SJCRH30 (cell line): ENCODE measurements at places on chromosomes 7 and 10. TPM values are rescaled to one million over a fixed set of nuclear protein-coding genes. Genes with fewer than 3 reads are reported as not detected.

DNA sequence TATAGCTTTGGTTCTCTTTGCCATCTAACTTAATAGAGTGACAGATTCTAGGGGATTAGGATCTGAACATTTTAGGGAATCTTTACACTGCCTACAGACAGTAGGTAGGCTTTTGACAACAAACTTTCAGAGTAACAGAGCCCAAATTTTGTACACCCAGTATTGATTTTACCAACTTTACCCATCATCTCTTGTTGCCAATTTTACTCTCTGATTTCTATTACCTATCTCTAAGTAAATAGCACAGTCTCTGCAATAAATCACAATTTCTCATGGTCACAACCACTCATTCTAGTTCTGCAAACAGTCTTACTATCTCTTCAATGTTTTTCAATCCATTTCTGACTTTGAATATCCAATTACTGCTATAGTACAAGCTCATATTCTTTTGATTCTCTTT is 1097.6 kb upstream of the PHF14 start:
- DNase-seq, result no peak

DNA sequence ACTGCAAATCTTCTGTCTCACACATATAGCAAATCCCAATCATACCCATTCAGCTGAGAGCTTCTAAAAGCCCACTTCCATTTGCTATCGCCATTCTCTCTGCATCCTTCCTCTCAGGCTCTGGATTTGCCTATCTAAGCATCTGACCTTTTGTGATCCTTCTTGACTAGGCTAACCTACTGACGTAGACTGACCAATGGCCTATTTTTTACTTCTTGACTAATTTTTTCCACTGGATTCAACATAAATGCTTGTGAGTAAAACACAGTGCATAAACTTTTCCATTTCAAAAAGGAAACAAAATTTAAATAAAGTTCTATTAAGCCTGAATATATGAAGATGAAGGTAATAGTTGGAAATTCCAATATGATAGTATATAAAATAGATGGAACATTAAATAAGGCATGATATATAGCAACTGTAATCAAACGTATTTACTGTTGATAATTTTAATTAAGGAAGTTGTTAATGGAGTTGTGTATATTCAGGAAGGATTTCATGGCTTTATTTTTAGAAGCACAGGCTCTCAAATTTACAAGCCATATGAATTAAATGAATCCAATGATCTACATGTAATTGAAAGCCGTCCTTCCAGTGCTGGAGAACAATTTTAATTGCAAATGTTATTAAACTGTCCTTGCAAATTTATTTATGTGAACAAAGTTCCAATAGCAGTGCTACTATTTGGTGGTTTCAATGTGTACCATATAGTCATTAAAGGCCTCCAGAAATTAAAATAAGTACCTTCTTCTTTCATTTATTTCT is 918.4 kb downstream of the SORCS3 start:
- DNase-seq, result no peak

Gene SLC18A2
- total RNA-seq, result 0.06 and 0.10 TPM in 2 replicates

GRCh38 chr7:131293018-131293417 is 34.7 kb upstream of the MKLN1 start:
- DNase-seq, result no peak

GRCh38 chr10:20956843-20957242 is 59.7 kb upstream of the NEBL start:
- no peak for DNase-seq
